ENCODE measurements at places on chromosomes 7 and 10.
A peak's percentile ranks its signal among the peaks of the same experiment; 100 is the strongest.

GRCh38 chr7:36487756-36488336, 98.2 kb downstream of the ANLN start:
- DNase-seq: peak; percentile 41

DNA sequence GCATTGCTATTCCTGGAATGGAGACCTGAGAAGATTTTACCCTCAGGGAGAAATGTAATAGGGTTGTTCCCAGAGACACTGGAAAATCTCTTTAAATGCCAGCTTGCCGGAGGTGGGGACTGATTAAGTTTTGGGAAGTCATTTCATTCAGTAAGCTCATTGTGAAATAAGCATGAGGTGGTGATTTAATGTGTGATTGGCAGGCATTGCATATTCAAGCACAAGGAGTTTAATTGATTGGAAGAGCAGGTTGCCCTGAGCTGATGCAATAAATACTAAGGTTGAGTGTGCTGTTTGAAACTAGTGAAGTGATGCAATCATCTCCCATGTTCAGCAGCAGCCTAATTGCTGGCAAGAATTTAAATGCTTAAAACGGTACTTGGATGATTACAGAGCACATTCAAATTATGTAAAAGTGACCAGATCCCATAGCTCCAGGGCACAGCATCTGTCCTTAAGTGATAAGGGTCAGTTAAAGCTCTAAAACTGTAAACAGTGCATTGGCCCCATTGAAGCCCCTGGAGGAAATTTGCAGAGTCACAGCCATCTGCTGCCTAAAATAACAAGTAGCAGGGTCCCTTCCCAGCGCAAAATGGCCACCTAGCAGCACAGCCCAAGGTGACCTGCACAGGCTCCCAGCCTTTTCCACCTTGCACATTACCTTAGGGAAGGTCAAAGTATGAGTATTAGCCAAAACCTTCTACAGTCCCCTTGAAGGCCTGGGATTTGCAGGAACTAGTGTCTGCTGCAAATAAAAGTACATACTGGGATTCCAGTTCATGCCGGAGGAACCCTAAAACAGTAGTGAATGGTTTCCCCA, 92.1 kb downstream of the CCDC71L start:
- peak; percentile 90 for DNase-seq

DNA sequence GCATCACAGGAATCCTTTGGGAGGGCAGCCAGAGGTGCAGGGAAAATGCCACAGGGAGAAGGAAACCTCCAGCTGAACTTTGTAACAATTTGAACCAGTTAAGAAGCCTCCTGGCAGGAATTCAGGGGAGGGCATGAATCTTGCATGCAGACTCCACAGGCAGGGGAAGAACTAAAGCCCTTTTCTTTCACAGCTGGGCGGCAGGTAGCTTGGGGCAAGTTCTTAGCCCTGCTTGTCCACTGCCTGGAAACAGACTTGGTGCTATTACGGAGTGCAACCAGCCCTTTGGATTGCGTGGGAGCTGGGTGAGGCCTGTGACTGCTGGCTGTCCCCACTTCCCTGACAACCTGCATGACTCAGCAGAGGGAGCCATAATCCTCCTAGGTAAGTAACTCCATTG, 51.7 kb upstream of the ADAM12 start:
- DNase-seq: no peak

DNA sequence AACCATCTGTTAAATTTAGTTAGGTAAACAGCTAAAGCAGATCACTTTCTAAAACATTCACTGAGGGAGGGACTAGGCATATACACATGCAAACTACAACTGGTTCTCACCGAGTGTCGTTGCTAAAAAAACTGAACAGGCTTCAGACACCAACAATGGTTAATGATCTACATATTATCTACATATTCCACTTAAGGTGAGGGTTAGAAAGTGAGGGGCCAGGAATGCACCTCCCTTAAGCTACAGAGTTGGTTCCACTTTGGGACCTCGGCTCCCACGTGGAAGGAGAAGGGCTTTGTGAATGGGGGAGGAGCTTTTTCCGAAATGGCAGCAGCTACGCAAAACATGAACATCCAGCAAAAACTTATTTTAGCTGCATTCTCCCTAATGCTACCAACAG, 5.8 kb downstream of the CTBP2 start:
- DNase-seq: no peak

Data from MV-4-11 (cell line).